SJSA1 (cell line): ENCODE measurements at places on chromosomes 6 and 20. TPM values are rescaled to one million over a fixed set of nuclear protein-coding genes. Genes with fewer than 3 reads are reported as not detected.

PACRG gene
- total RNA-seq: not detected in 2 replicates

GRCh38 chr6:63425493-63425892, 105.7 kb upstream of the LGSN start:
- no peaks in the 10 kb centered on the region for H3K4me1 ChIP-seq
- no peak for DNase-seq
- H3K36me3 ChIP-seq: no peaks in the 10 kb centered on the region
- no peaks in the 10 kb centered on the region for H3K27me3 ChIP-seq
- H3K4me3 ChIP-seq: no peak overlapping the region

GRCh38 chr6:6728169-6728941, 139.8 kb downstream of the LY86 start:
- H3K4me1 ChIP-seq: peaks cover 8% of the 10 kb centered on the region
- no peak overlapping the region for H3K4me3 ChIP-seq
- H3K27ac ChIP-seq: no peak overlapping the region

DNA sequence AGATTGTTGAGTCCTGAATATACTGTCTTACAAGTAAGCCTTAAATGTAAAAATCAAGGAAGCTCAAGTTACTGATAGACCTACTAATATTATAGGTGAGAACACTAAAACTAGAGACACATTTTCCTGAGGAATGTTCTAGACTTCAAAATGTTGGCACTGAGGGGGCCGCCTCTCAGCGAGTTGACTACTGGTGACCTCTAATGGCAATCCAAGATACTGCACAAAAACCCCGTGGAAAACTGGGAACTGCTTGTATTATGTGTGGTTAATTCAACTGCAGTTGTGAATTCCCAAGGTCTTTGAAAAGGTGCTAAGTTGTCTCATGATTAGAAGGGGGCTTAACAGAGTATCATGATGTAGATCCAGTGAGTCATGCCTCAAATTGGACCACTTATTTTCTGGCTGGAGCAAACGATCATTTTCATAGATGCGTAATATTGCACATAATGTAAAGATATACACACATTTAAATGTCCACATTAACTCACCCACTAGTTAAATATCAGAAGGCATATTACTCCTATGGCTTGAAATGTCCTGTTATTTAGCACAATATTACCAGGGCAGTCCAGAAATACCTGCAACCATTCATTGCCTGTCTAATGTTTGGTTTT, 336.2 kb downstream of the FOXA2 start:
- DNase-seq: no peak
- H3K27me3 ChIP-seq: no peaks in the 10 kb centered on the region
- H3K36me3 ChIP-seq: no peaks in the 10 kb centered on the region
- no peak overlapping the region for H3K4me3 ChIP-seq
- no peaks in the 10 kb centered on the region for H3K4me1 ChIP-seq

GRCh38 chr6:43402820-43403219, 24.5 kb upstream of the ABCC10 start:
- no peak overlapping the region for H3K27ac ChIP-seq
- DNase-seq: no peak
- no peaks in the 10 kb centered on the region for H3K4me1 ChIP-seq
- peaks cover 15% of the 10 kb centered on the region for H3K27me3 ChIP-seq
- no peak overlapping the region for H3K4me3 ChIP-seq

- DNase-seq: no peak
- H3K4me3 ChIP-seq: no peak overlapping the region
- H3K27me3 ChIP-seq: peaks cover 3% of the 10 kb centered on the region
- H3K36me3 ChIP-seq: no peaks in the 10 kb centered on the region
These were observed 6.6 kb upstream of the SLC16A10 start for GRCh38 chr6:111080698-111081097.

SAMD10 gene
- total RNA-seq: 0.41 and 0.47 TPM in 2 replicates

GRCh38 chr20:40232273-40232672, 456.8 kb downstream of the MAFB start:
- no peaks in the 10 kb centered on the region for H3K4me1 ChIP-seq
- H3K4me3 ChIP-seq: no peak overlapping the region
- DNase-seq: no peak
- H3K27ac ChIP-seq: no peak overlapping the region
- H3K36me3 ChIP-seq: no peaks in the 10 kb centered on the region

GRCh38 chr20:19539191-19539590, 218.9 kb upstream of the RIN2 start:
- H3K4me3 ChIP-seq: no peak overlapping the region
- no peaks in the 10 kb centered on the region for H3K27me3 ChIP-seq
- H3K27ac ChIP-seq: no peak overlapping the region

EFCAB8 gene
- 0.06 and 0.08 TPM in 2 replicates for total RNA-seq

DNA sequence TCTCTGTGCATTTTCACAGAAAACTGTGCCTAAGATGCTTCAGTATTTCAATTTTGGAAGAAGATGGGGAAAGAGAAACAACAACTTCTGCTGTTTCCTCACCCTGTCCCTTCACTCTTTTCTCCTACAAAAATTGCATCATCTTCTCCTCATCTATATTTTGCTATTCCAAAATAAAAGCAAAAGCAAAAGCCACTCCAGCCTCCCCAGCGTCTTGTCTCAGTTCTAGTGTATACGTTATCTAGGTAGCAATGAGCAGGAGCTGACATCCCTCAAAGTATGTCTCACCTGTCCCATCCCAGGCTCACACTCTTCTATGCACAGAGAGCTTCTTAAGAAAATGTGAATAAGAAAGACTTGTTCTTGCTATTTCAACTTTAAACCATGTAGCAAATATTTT, 163.8 kb upstream of the TAB2 start:
- H3K27me3 ChIP-seq: no peaks in the 10 kb centered on the region
- H3K4me3 ChIP-seq: no peak overlapping the region
- H3K4me1 ChIP-seq: no peaks in the 10 kb centered on the region
- H3K27ac ChIP-seq: no peak overlapping the region

GRCh38 chr6:147677647-147678046, 169.2 kb downstream of the SAMD5 start:
- no peaks in the 10 kb centered on the region for H3K4me1 ChIP-seq
- DNase-seq: no peak
- no peak overlapping the region for H3K4me3 ChIP-seq

LY6G6F gene
- total RNA-seq: not detected in 2 replicates

TBX18 gene
- total RNA-seq: 17.5 and 35.1 TPM in 2 replicates

CCN2 gene
- total RNA-seq: 292 and 364 TPM in 2 replicates

GRCh38 chr6:167997642-167998041, at the start of gene KIF25:
Gene KIF25 (plus strand): TSS chr6:167997671. CDS start chr6:168029586, 31,915 bp downstream.
- no peak within 1 kb of the TSS for H3K27ac ChIP-seq
- H3K36me3 ChIP-seq: no peaks in the 10 kb centered on the region
- H3K4me3 ChIP-seq: no peak within 1 kb of the TSS
- H3K27me3 ChIP-seq: no peaks in the 10 kb centered on the region

GJA10 gene
- not detected in 2 replicates for total RNA-seq

DNA sequence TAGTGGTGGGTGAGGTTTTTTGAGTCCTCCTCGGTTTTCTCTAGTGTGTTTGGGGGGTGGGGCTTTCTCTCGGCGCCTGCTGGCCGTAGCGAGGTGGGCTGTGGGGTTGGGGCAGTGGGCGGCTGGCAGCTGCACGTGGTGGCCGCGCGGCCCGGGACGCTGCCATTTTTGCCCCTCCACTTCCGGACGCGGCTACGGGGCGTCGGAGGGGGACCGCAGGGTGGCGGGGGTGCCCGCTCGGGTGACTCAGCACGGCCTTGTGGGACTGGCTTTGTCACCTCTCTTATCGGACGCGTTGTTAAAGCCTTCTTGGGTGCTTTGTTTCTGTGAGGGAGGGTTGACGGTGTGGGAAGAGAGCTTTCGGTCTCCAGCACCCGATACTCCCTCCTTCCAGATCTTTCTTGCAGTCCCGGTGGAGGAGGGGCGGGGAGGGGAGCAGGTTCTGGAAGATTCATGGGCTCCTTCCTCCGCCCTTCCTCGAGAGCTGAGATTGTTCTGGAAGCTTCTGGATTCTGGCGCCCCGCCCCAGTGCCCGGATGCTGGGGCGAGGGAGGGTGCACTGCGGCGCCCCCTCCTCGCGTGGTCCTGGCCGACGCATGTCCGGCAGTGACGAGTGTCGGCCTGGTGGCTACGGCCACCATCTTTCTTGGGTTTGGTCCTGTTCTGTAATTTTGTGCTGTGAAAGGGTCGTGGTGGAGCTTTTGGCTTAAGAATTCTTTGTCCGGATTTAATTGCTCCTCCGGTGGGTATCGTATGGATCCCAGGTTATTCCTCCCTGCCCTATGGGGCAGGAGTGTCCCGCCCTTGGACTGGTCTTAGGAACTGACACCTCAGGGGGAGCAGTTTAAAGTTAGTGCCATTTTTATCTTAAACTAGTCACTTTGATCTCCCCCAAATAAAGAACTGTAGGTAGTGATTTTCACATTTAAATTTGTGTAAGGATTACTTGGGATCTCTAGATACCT, 719 bp downstream of the HSP90AB1 start:
- no peaks in the 10 kb centered on the region for H3K27me3 ChIP-seq
- DNase-seq: peak; percentile 73
- peaks cover 24% of the 10 kb centered on the region for H3K4me1 ChIP-seq
- H3K36me3 ChIP-seq: peaks cover 57% of the 10 kb centered on the region

LCA5 gene
- total RNA-seq: 10.1 and 10.2 TPM in 2 replicates

NOX3 gene
- total RNA-seq: not detected in 2 replicates

GRCh38 chr20:17100506-17100905, 126.3 kb upstream of the PCSK2 start:
- DNase-seq: no peak
- no peak overlapping the region for H3K4me3 ChIP-seq
- no peaks in the 10 kb centered on the region for H3K4me1 ChIP-seq
- peaks cover 6% of the 10 kb centered on the region; the same call in 1 of the 2 replicates for H3K27me3 ChIP-seq
- H3K36me3 ChIP-seq: no peaks in the 10 kb centered on the region

DNA sequence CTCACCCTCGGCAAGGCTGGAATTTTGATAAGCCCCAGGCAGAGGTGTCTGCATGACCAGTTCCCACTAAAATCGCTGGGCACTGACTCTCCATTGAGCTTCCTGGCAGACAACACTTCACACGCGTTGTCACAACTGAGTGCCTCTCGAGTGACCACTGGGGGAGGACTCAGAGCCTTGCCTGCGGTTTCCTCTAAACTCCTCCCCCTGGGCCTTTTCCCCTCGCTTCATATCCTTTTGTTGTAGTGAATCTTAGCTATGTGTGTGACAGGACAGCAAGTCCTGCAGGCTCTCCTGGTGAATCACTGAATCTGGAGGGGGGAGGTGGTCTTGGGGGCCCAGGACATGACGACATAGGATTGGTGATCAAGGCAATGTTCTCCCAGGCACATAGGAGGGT, 670.8 kb downstream of the PRKN start:
- DNase-seq: peak; percentile 57
- no peak overlapping the region for H3K4me3 ChIP-seq
- H3K27me3 ChIP-seq: no peaks in the 10 kb centered on the region
- no peak overlapping the region for H3K27ac ChIP-seq
- no peaks in the 10 kb centered on the region for H3K36me3 ChIP-seq

DNA sequence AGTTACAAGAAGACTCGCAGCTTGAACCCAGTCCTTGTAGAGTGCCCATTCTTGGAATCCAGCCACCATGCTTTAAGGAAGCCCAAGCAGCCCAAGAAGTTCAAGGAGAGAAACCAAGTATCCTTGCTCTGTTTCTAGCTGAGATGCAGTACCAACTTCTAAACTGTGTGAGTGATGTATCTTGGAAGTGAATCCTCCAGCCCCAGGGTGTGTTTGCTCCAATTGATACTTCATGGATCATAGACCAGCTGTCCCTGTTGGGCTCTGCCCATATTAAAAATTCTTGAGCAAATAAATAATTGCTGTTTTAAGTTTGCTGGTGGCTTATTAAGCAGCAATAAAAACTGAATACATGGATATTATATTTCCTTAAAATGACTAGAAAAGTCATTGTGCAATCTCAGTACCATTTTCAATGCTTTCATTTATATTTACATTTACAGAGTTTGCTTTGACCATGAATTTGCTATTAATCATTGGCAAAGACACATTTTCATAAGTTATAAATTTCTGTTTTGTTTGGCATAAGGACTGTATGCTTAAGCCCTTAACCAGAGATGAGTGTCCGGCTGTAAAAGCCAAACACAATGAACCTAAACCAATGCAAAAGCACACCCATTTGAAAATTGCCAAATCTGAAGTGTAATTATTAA, 9.2 kb downstream of the SPTLC3 start:
- no peak for DNase-seq
- peaks cover 11% of the 10 kb centered on the region for H3K4me1 ChIP-seq
- H3K27ac ChIP-seq: no peak overlapping the region
- H3K27me3 ChIP-seq: no peaks in the 10 kb centered on the region

DNA sequence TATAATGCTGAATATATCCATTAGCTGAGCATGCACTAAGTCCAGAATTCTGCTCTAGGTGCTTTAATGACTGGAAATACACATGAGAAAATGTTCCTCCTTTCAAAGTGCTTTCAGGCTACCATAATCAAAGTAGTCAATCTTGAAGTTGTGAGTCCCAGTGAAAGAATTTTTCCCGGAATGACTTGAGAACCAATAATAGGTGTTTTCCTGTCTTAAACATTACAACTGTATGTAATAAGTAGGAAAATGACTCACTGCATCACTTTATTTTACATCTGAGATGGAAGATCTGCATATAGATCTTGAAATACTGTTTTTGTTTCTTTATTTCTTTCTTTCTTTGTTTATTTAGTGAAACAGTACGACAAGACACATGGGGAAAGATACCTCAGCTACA, 437.4 kb upstream of the JAG1 start:
- no peak overlapping the region for H3K27ac ChIP-seq
- no peaks in the 10 kb centered on the region for H3K36me3 ChIP-seq
- H3K4me3 ChIP-seq: no peak overlapping the region
- DNase-seq: no peak

SNAP25 gene
- total RNA-seq: 3.9 and 13.9 TPM in 2 replicates

DNA sequence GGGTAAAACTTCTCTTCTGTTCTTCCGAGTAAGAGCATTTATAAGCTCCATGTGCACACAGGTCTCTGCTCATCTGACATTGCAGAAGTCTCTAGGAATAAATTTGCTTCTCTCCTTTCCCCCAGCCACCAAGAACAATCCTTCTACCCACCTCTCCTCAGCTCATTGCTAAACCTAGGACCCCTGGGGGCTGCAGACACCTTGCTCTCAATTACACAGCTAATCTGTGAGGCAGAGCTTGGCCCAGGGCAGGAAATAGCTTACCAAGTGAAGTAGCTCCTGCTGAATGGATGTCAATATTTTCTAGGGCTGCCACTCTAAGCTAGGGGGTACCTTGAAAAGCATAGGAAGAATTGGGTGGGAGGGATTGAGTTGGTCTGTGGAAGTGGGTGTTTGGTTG, 44.0 kb downstream of the EIF2S2 start:
- no peaks in the 10 kb centered on the region for H3K4me1 ChIP-seq
- peaks cover 29% of the 10 kb centered on the region for H3K36me3 ChIP-seq
- no peak overlapping the region for H3K4me3 ChIP-seq
- no peak for DNase-seq
- no peaks in the 10 kb centered on the region for H3K27me3 ChIP-seq
- H3K27ac ChIP-seq: no peak overlapping the region

AGPAT1 gene
- total RNA-seq: 40.9 and 65.4 TPM in 2 replicates

EDN3 gene
- not detected in 2 replicates for total RNA-seq

EPPIN gene
- total RNA-seq: not detected in 2 replicates

ERVFRD-1 gene
- total RNA-seq: not detected in 2 replicates

ATG5 gene
- total RNA-seq: 57.9 and 68.7 TPM in 2 replicates

GRCh38 chr20:16178546-16179135, 394.6 kb downstream of the KIF16B start:
- DNase-seq: no peak
- 0 out of 2 replicates have a peak, but pooled peaks cover 3% of the 10 kb centered on the region for H3K4me1 ChIP-seq
- no peak overlapping the region for H3K27ac ChIP-seq

ATP6V1G2 gene
- total RNA-seq: 0.13 TPM in 1 of 2 replicates, not detected in the other

- no peaks in the 10 kb centered on the region for H3K27me3 ChIP-seq
- DNase-seq: no peak
- no peak overlapping the region for H3K4me3 ChIP-seq
These were observed 111.9 kb downstream of the FRK start for GRCh38 chr6:115948751-115949150.

NFATC2 gene
- not detected in 2 replicates for total RNA-seq
